ENCODE measurements at places on chromosomes 12 and 14. TPM values are rescaled to one million over a fixed set of nuclear protein-coding genes. Genes with fewer than 3 reads are reported as not detected.
A peak's percentile ranks its signal among the peaks of the same experiment; 100 is the strongest.

GRCh38 chr14:90301668-90302090, 30.1 kb downstream of the NRDE2 start:
- peak; percentile 63 for DNase-seq

Gene KLHL33
- not detected for total RNA-seq

GRCh38 chr14:104536942-104537612, 42.5 kb upstream of the C14orf180 start:
- DNase-seq: no peak

- DNase-seq: no peak
Observed at GRCh38 chr12:5396541-5396940, 35.4 kb upstream of the NTF3 start.

DNA sequence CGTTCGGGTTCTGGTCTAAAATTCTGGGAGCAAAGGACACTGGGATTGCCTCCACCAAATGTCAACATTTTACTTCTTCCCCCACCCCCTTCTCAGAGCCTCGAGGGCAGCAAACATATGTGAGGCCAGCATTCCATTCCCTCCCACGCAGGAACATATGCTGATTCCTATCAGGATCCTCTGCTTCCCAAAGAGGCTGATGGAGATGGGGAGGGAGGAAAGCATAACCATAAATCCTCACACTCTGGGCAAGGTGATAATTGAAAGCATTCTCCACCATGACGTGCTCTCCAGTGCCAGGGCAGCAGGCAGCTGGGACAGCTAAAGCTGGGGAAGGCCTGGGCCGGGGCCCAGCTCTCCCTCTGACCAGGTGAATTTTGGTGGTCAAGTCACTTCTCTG, 395.0 kb downstream of the ZFP36L1 start:
- no peak for DNase-seq

GRCh38 chr12:9779209-9779608, 18.5 kb upstream of the CD69 start:
- no peak for DNase-seq

GRCh38 chr12:42871816-42872215, 282.3 kb upstream of the PRICKLE1 start:
- no peak for DNase-seq
